ENCODE measurements at places on chromosomes 16 and 17.

DNA sequence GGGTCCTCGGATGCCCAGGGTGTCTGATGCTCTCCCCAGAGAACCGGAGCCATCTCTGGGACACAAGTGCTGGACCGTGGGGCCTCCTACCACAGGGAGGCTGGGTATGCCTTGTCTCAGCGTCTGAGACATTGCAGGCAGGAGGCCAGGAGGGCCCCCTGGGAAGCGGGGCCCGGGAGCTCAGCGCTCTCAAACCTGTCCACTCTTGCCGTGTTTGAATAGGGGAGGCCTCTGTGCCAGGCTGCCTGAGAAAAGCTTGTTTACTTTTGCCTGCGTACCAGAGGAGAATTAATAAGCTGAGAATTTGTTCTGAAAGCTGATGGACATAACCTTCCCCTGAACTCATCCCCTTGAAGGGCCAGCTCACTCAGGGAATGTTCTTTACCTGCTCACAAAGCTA lies 163.8 kb downstream of the NTN1 start:
- DNase-seq = no peak

GRCh38 chr17:16352303-16352666 lies 984 bp downstream of the CENPV start:
- DNase-seq = peak; percentile 37

DNA sequence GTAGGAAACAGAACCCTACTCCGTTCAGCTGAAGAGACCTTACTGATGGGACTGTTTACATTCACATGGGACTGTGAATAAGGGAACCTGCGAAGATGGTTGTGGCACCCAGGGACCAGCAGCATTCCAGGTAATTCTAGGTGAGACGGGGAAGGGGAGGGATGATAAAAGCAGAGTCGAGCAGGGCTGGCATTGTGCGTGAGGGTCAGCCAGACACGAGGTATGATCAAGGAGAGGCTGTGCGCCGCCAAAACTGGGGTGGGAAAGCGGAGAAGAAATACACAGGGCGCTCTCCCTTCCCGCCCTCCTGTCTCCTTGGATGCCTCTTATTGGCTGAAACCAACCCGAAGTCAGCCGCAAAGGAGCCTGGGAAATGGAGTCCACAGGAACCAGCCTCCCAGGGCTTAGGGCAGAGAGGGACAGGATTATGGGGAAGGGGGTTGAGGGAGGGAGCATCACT lies 38.4 kb upstream of the CSNK2A2 start:
- peak; percentile 62 for DNase-seq

- DNase-seq = no peak
These were observed 31.0 kb downstream of the LDHD start for GRCh38 chr16:75085556-75085955.

GRCh38 chr17:45136846-45137560 lies 1.5 kb downstream of the ACBD4 start:
- DNase-seq = no peak

- no peak for DNase-seq
These were observed 73.6 kb upstream of the HAS3 start for GRCh38 chr16:69031877-69032301.

DNA sequence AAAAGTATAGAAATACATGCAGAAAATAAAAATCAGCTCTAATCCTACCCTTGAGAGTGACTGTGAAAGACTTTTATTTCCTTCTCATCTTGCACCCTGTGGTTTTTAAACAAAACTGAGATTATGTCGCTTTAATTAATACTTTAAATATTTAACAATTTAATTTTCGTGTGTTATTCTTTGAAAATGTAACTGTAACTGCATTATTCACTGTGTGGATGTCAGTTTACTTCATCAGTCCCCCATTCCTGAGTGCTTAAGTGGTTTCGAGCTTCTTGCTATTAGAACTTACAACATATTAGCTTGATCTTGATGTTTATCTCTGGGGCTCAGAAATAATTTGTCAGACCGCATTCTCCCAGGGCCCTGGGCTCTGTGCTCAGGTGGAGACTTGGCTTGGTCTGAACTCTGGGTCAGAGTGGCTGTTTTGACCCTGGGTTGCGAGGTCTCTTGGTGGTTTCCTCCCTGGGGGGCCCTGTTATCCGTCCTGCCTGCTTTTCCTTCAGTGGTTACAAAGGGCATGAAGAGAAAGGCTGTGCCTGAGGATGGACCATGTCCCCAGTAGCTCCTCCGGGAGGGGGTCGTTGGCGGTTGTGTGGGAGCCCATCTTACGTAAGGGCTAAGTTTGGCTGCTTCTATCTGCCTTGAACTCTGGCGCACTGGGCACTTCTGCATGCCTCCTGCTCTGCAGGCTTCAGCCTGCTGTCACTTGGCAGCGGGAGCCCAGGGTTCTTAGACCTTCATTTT lies 25.7 kb downstream of the AKAP1 start:
- no peak for DNase-seq

GRCh38 chr16:47156680-47157215 lies 13.0 kb upstream of the NETO2 start:
- DNase-seq = no peak

GRCh38 chr16:61814726-61815347 lies 221.4 kb downstream of the CDH8 start:
- DNase-seq = no peak

GRCh38 chr17:41678411-41678906 lies 10.2 kb upstream of the EIF1 start:
- peak; percentile 30 for DNase-seq

DNA sequence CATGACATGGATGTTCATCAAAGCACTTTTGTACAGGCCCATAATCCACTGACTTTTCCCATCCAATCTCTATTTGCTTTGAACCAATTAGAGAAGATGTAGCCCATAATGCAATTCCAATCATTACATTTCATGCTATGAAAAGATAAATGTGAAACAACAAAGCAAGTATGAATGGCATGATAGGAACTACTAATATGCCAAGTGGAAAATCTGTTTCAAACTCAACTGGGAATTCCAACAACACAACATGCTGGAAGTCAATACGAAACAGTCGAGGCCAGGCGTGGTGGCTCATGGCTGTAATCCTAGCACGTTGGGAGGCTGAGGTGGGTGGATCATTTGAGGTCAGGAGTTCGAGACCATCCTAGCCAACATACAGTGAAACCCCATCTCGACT lies 39.6 kb upstream of the TMEM97 start:
- DNase-seq = peak; percentile 58

DNA sequence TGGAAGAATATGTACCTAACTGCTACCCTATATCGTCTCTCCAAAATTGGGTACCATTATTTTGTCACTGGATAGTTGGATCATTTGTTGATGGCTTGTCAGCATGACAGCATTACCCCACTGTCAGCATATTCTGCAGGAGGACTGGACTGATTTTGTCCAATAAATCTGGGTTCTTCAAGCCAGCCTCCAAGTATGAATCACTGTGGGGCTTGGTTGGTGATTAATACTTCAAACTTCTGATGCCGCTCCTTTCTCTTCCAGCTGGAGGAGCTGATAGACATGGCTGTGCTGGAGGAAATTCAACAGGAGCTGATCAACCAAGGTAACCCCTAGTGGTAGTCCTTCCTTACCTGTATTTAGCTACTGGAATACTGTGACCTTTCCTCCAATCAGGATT lies 2.5 kb downstream of the RPAIN start:
- DNase-seq = peak; percentile 81

- DNase-seq = no peak
These were observed 30.5 kb upstream of the TANC2 start for GRCh38 chr17:62935523-62935922.

DNA sequence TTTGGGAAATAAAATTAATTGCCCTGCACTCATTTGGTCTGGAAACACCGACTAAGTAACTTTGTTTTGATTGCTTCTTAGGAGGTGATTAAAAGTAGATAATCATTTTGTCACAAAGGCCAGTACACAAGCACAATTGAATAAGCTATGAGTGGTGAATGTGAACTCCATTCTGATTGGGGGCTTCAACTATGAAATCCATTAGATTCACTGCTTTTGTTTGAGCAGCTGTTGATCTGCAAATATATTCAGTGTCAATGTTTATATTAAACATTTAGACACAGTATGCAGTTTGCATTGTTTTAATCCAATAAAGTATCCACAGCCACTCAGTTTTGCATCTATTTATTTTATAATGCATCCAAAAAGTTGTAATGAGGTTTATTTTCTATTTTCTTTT lies 817.5 kb downstream of the CDH11 start:
- DNase-seq = no peak

DNA sequence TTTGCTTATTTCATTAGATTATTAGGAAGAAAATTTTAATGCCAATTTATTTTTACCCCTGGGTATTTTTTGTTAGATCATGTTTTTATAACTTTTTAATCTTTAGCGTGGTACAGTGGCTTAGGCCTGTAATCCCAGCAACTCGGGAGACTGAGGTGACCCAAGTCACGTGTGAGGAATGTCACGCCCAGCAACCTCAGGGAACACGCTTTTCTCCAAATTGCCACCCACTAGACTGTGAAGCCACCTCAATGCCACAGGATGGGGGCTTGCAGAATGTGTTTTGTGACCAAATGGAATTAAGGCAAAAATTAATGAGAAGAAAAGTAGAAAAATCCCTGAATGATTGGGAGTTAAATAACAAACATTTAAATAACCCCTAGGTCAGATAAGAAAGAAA lies 141.8 kb downstream of the LAT start:
- DNase-seq = no peak

DNA sequence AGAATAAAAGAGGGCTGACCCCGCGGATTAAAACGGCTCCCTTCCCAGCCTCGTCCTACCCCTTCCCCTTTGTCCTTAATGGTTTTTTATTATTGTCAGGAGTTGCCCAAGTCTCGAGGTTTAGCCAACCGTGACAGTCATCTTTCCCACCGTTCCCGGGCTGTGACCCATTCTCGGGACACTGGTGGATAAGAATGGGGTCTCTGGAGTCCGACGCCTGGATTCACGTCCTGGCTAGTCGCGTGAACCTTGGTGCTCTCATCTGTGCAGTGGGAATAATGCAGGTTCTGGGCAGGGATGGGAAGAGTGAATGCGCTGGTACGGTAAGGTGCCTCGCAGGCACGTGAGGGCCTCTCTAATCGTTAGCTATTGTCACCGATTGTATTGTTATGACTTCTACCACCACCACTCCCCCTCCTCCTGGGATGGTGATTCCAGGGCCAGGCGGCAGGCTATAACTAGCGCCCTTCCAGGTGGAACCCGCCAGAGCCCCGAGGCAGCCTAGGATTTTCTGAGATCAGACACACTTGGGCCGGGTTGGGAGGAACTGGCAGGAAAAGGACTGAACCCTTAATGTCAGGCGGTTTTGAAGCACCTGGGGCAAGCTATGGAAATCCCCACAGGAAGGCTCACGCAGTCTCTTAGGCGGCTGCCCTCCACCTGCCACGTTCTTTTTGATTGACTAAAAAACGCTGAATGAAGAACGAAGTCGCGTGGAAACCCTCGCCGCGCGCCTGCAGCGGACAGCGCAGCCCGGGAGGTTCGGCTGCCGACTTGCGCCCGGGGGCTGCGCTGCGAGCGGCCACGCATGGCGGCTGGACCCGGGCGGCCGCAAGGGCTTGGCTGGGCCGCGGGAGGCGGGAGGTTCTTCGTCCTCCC lies 2.7 kb downstream of the HS3ST3B1 start:
- no peak for DNase-seq

DNA sequence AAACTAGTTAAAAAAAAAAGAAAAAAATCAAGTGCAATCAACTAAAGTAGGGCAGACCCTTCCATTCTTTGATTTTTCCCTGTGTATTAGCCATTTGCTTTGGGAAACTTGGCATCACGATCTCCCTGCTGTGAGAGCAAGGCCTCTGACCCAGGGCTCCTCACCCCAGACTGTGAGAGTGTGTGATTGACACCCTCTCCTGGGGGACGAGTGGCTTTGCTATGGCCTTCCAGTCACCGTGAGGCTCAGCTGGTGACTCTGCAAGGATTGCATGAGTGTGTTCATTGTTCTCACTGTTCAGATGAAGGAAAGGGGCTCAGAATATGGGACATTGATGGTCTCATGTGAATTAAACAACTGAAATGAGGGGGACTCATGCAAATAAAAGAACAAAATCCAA lies 69.0 kb upstream of the BCAR1 start:
- no peak for DNase-seq

DNA sequence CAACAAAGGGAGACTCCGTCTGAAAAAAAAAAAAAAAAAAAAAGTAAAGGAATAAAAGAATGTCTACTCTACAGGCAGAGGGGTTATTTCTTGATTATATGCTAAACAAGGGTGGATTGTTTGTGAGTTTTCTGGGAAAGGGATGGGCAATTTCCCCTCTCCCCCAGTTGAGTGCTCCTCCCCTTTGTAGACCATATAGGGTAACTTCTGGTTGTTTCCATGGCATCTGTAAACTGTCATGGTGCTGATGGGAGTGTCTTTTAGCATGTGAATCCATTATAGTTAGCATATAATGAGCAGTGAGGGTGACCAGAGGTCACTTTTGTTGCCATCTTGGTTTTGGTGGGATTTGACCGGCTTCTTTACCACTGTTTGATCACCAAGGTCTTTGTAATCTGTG lies 4.2 kb upstream of the NME1 start:
- no peak for DNase-seq

DNA sequence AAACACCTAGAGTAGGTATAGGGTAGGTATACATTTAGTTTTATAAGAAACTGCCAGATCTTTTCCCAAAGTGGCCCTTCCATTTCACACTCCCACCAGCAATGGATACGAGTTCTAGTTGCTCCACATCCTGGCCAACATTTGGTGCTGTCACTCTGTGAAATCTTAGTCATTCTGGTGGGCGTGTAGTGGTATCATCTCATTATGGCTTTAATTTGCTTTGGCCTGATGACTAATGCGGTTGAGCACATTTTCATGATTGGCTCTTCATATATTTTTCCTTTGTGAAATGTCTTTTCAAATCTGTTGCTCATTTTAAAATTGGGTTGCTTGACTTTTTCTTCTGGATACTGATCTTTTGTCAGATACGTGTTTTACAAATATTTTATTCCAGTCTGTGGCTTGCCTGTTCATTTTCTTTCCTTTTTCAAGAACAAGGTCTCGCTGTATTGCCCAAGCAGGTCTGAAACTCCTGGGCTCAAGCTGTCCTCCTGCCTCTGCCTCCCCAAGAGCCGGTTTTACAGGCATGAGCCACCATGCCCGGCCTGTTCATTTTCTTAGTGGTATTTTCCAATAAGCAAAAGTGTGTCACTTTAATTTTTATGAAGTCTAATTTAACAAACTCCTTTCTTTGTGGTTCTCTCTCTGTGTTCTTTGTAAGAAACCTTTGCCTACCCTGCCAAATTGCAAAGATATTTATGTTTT lies 192.4 kb downstream of the SEC14L1 start:
- DNase-seq = peak; percentile 88

DNA sequence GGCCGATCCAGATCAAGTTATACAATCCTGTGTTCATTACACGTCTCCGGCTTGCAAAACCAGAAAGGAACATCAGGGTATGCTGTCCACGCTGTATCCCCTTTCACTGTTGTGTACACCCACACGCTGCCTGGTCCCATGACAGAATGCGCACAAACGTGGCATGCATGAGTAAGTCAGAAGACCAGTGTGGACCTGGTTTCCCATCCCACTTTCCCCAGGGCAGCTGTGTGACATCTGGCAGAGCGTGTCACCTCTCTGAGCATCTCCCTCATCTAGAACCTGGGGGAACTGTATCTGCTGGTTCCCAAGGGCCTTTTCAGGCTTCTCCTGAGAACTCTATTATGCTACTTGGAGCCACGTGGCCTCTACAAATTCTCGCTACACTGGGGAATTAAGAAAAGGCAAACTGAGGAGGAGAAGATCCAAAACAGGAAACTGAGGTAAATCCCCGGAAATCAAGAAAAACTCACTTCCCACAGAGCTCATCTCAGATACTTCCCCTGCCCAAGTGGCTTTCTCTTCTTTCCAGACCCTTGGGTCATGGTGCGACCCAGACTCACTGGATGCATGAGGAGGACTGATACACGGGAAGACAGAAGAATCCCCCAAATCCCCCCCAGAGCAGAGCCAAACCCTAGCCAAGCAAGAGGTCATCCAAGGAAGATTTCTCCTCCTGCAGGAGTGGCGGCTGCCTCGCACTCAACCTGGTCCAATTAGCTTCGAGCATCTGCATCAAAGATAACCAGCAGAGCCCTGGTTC lies 139.3 kb downstream of the GAS7 start:
- DNase-seq = no peak
